ENCODE measurements at places on chromosomes 16 and 17.

DNA sequence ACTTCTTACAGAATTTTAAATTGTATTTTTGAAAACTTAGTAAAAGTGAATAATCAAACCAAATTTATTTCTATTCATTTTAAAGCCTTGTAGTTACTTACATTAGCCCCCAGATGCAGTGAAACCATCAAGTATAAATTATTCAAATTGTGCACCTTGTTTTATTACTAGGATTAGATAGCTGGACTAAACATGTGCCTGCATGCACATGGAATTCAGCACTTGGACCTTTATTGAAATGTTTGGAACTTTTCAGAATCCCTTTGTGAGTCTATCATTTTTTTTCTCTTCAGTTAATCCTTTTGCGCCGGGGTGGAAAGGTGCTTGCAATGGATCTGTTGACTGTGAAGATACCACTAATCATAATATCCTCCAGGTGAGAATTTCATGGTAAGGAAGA, 4.7 kb downstream of the ZPBP2 start:
- no peak for DNase-seq

DNA sequence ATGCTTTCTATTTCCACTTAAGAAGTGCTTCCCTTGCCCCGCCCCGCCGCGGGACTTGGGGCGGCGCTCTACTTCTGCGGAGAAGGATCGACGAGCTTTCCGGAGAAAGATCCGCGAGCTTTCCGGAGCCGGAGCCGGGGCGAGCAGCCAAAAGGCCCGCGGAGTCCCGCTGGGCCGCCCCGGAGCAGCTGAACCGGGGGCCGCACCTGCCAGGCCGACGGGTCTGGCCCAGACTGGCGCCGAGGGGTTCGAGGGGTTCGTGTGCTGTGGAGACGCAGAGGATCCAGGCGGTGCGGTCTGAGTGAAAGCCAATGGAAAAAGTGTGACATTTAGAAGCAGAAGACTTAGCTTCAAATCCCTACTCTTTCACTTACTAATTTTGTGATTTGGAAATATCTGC, 50.8 kb downstream of the TBC1D26 start:
- DNase-seq = no peak

GRCh38 chr16:2333772-2334379, 6.7 kb downstream of the ABCA3 start:
- no peak for DNase-seq

- no peak for DNase-seq
Observed at GRCh38 chr17:4987767-4988567, 492 bp upstream of the CAMTA2 start.

GRCh38 chr16:526181-527014, 1.1 kb upstream of the CAPN15 start:
- no peak for DNase-seq

DNA sequence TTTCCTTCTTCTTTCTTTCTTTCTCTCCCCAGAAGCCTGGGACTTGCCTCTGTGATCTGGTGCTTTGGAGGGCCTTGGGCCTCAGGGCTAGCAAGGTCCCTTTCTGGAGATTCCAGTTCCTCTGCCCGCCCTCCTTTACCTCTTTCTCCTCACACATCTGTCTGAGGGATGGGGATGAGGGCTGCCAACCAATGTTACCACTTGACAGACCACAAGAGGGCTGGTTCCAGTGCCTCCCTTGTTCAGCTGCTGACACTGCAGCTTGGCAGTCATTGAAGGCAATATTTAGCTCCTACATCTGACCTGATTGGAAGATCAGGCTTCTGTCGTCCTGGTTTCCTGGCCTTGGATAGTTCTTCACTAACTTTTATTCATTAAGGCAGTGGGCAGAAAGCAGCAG, 3.6 kb upstream of the ZNF652 start:
- peak; percentile 37 for DNase-seq

- DNase-seq = no peak
Observed at GRCh38 chr17:17363638-17364337, 60.6 kb downstream of the NT5M start.

DNA sequence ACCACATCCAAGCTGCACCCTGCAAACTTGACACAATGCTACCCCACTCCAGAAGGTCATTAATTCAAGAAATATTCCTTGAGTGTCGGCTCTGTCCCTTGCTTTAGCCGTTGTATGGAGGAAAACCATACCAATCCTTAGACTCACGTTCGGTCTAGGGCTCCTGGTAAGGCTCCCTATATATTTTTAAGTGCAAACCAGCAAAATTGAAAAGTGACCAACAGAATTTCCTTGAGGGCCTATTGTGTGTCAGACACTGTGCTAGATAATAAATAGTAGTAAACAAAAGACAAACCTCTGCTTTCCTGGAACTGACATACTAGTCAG, 390 bp upstream of the BBS2 start:
- DNase-seq = no peak

- DNase-seq = no peak
Observed at GRCh38 chr17:62591333-62591732, 36.1 kb upstream of the MRC2 start.

DNA sequence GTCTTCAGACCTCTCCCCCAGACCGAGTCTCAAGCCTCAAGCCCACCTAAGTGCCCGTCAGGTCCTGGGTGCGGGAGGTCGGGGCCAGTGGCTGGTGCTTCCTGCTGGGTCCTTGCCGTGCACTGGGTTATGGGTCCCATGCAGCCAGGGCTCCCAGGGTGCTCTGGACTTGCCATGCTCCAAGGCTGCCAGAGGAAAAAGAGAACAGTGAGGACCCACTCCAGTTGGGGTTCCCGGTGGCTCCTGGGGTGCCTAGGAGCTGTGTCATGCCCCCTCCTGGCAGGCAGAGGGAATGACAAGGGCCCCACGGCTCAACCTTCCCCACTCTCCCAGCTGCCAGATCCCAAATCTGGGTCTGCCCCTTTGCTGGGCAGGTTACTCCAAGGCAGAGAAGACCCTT, 3.8 kb downstream of the SNX20 start:
- no peak for DNase-seq

DNA sequence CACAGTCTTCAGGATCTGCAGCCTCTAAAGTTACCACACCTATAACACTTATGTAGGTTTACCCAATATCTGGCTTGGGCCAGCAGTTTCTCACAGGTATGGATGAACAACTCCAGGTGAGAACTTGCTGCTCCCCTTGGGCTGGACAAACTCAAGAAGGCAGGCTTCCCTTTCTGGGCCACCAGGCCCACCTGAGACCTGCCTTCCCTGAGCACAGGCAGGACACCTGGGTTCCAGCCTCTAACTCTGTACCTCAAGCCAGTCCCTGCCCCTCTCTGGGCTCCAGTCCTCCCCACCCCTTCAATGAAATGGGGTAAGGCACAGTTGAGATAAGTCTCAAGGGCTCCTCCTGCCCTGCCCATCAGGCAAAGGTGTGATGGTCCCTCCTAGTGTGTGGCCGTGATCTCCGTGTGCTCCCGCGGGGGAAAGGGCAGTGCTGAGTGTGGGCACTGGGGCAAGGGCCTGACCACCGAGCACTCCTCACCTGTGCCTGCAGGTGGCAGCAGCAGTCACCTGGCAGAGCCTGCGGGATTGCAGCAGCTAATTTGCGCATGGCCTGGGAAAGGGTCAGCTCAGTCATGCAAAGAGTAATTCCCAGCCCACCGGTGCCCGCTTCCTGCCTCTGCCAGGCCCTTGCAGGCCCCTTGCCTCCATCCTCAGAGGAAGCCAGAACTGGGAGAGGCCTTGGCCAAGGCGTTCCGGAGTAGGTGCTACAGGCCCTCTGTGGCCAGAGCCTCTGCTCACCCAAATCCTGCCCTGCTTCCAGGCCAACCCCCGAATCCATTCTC, 28.2 kb upstream of the ADGRG1 start:
- peak; percentile 10 for DNase-seq

DNA sequence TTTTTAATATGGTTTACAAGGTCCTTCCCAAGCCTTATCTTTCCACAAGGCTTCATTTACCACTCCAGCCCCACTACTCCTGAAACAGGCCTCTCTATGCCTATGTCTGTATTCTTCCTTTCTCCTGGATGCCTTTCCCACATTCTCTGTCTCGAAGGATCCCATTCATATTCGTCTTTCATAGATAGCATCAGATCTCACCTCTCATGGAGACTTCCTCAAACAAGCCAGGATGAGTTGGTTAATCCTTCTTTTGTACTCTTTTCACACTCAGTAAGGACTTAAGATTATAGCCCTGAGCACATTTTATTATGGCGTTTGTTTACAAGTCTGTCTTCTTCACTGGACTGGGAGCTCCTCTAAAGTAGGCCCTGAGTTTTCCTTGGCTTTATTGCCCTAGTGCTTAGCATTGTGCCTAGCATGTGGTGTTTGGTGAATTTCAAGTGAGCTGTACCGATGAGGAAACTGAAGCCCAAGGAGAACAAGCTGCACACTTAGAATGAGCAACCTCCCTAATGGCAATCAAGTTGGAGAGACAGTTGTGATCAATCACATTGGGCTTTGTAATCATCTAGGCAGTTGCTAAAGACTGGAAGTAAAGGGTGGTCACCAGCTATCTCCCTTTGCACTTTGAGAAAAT, 10.0 kb upstream of the TBX4 start:
- DNase-seq = no peak
